Stimulated activated CD8-positive, alpha-beta memory T cell treated with anti-CD3 and anti-CD28 coated beads, Interleukin-15, amount 100 ng/mL, for 48 hours (primary cell): ENCODE measurements at places on chromosomes 5 and 9.

GRCh38 chr5:149636191-149636860 lies 55.0 kb downstream of the ARHGEF37 start:
- no peak for DNase-seq

GRCh38 chr9:117224695-117225094 lies 190.2 kb downstream of the ASTN2 start:
- DNase-seq: no peak

- no peak for DNase-seq
Measured at GRCh38 chr5:167905919-167906853, 385.3 kb upstream of the WWC1 start.

DNA sequence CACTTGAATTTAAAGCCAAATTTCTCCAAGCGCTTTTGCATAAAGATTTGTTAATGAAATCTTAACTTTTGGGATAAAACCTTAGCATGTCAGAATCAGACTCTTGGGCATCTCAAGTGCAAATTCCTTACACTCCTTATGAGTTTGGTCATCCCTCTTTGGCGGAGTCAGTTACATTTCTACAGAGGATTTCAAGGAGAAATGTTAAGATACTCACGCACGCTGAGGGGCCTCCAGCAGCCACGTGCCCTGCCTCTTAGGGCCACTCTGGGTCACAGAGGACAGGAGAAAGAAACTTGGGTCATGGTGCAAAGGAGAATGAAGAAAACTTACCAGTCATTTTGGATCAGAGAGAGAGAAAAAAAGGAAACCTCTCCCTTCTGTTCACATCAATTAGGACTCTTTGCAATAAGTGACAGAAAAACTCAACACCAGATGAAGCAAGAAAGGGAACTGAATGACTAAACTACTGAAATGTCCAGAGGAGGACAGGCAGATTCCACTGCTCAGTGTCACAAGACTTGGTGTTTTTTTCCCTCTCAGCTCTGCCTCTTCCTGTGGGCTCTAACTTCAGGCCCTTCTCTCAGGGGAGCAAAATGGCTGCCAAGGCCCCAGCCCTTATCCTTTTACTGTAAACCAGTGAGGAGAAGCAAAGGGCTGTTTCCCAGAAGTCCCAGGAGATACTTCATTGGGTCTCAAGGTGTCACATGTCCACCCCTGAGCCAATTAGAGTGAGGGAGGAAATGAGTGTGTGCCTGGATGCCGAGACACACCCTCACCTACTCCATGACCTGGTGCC lies 63.3 kb upstream of the NFIL3 start:
- DNase-seq: no peak

DNA sequence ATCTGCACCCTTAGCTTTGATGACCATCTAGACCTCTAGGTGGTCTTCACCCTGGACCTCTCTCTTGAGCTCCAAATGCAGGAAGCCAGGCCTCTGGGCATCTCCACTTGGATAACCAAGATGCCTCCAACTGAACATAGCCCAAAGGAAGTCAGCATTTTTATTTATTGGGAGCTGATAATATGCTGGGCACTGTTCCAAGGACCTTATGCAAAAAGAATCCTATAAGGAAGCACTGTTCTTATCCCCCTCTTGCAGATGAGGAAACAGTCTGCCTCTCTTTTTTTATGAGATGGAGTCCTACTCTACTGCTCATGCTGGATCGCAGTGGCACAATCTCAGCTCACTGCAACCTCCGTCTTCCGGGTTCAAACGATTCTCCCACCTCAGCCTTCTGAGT lies 219.9 kb downstream of the CDK5RAP2 start:
- no peak for DNase-seq

DNA sequence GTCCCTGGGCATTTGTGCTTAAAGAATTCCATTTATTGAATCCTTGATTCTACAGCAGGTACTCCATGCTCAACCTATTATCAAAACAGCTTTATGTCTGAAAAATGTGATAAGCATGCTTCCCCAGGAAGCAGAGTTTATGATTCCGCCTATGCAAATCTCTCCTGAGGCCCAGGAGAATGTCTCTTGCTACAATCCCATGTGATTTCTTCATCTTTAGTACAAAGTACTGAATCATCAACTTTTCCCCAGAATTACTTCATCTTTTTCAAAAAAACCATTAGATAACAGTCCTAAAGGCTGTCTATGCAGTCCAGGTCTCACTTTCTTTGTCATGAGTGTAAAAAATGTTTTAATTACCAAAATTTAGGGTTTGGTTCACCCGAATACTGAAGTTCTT lies 130.2 kb upstream of the ADAMTSL1 start:
- DNase-seq: no peak

DNA sequence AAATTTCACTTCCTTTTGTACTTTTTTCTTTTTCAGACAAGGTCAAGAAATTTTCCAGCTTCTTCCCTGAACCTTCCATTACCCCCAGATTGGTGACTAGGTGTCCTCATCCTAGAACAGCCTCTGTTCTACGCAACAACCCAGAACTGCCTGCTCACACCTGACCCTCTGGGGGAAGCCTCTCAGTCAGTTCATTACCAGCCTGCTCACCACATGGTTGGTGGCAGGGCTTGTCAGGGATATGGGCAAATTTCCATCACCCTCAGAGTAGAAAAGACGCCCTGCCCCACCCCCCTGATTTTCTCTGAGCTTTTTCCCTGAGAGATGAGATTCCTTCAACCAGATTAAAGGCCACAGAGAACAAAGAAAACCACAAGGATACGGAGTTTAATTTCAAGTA lies 5.3 kb upstream of the CFAP95 start:
- DNase-seq: no peak

GRCh38 chr5:82885627-82886389 lies 191.4 kb downstream of the TMEM167A start:
- no peak for DNase-seq

DNA sequence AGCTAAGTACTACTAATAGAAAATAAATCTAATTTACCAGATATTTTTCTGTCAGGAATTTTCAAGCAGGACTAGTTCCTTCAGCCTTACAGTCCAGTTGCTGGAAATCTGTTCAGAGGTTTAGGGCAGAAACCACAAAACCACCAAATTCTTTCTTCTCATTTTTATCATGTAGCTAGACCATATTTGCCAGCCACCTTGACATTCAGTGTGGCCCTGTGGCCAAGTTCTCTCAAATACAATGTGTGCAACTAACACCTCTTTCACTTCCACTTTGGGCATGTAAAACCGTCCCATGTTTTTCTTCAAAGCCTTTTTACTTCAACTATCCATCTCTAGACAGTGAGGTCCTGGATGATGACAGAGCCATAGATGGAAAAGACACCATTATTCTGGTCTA lies 1133.2 kb upstream of the CDH18 start:
- DNase-seq: no peak

DNA sequence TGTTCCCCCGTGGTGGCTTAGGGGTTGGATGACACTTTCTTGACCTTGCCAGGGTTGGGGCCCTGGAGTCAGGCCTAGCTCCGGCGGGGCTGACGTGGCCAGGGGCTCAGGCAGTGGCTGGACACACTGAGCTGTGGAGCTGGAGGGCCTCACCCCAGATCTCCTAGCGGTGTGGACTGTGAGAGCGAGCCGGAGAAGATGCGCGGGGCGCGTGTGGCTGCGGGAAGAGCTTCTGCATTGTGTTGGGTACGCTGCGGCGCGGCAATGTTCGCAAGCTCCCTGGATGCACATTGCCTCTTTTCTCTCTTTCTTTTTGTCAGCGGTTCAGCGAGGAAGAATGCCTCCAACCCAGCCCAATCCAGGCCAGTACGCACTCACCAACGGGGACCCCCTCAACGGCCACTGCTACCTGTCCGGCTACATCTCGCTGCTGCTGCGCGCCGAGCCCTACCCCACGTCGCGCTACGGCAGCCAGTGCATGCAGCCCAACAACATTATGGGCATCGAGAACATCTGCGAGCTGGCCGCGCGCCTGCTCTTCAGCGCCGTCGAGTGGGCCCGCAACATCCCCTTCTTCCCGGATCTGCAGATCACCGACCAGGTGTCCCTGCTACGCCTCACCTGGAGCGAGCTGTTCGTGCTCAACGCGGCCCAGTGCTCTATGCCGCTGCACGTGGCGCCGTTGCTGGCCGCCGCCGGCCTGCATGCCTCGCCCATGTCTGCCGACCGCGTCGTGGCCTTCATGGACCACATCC lies 4.8 kb downstream of the NR2F1 start:
- no peak for DNase-seq

DNA sequence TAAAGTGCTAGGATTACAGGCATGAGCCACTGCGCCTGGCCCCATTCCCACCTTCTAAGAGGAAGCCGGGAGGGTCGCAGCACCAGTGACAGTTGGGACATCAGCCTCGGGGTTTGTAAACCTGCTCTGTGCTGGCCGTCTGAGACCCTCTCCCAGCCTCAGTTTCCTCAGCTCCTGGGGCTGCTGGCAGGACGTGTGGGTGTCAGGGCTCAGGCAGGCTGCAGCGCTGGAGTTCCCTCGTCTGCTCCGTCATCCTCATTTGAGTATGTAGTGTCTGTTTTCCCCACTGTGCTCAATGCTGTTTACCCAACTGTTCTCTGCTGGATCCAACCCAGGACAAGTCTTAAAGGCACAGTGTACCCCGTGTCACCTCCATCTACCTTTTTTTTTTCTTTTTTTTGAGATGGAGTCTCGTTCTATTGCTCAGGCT lies 2.0 kb upstream of the NINJ1 start:
- no peak for DNase-seq

DNA sequence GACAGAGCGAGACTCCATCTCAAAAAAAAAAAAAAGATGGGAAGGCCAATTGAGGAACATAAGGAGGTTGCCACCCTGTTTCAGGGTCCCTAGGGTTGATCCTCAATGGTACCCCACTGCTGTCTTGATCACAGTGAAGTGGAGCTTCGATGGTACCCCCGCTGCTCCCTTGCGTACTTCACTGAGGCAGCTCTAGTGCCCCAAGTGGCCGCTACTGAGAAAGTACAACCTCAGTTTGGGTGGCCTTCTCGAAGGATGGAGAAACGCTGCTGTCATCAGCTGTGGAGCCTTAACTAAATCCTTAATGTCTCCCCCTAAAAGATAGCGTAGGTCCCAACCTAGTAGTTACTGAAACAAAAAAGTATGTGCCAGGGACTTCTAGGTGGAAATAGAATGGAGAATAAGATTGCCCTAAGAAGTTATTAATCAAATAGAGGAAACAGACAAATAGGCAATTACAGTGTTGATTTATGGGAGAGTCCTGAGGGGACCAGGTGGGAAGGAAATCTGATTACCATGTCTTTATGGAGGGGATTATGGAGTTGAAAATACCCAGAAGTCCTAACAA lies 6.3 kb downstream of the TESK1 start:
- DNase-seq: no peak

- no peak for DNase-seq
Measured at GRCh38 chr9:3032898-3033297, 189.0 kb upstream of the PUM3 start.

DNA sequence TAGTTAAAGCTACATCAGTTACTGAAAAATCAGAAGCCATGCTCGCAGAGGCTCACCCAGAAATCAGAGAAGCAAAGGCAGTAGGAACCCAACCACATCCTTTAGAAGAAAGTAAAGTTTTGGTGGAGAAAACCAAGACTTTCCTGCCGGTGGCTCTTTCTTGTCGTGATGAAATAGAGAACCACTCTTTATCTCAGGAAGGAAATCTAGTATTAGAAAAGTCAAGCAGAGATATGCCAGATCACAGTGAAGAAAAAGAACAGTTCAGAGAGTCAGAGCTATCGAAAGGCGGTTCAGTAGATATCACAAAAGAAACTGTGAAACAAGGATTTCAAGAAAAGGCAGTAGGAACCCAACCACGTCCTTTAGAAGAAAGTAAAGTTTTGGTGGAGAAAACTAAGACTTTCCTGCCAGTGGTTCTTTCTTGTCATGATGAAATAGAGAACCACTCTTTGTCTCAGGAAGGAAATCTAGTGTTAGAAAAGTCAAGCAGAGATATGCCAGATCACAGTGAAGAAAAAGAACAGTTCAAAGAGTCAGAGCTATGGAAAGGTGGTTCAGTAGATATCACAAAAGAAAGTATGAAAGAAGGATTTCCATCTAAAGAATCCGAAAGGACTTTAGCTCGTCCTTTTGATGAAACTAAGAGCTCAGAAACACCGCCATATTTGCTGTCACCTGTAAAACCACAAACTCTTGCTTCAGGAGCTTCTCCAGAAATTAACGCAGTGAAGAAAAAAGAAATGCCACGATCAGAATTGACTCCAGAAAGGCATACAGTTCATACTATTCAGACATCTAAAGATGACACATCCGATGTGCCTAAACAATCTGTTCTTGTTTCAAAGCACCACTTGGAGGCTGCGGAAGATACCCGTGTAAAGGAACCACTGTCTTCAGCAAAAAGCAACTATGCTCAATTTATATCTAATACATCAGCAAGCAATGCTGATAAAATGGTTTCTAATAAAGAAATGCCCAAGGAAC lies 47.2 kb downstream of the CMYA5 start:
- DNase-seq: no peak

- no peak for DNase-seq
Measured at GRCh38 chr9:8434621-8435020, 635.0 kb upstream of the DMAC1 start.

- DNase-seq: no peak
Measured at GRCh38 chr5:39214912-39215709, 4.3 kb downstream of the FYB1 start.

- DNase-seq: no peak
Measured at GRCh38 chr5:43685252-43685950, 82.4 kb downstream of the NNT start.

GRCh38 chr5:83029-83428 lies 8.9 kb upstream of the PLEKHG4B start:
- DNase-seq: no peak

DNA sequence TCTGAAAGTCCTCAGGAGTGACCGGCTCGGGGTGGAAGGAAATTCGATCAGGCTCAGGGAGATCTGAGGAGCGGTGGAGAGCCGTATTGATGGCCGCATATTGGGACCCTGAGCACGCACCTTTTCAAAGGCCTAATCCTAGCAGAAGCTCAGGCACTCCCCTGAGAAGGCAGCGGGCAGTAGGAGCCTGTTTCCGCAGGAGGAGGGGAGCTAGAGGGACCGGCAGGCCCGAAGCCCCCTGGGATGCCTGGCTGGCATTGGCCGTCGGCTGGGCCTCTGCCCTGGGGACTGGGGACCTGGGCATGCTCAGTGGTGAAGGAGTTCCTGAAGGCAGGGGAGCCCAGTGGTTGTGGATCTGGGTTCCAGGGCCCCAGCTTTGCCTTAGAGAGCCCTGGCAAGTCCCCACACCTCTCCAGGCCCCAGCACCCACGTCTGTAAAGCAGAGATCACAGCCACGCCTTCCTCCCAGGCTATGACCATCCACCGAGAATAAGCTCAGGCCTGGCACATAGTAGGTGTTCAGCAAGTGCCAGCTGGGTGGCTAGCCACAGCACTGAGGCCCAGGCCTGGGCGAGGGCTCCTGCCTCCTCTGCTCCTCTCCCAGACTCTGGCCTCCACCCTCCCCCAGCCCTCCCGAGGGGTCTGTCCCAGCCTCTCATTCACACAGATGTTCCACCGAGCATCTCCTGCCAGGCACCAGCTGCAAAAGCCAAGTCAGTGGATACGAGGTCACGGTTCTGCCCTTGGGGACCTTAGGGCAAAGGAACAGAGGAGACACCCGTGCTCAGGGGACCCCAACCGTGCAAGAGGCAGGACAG lies 17.2 kb upstream of the QRFP start:
- no peak for DNase-seq

GRCh38 chr5:31463351-31463750 lies 68.5 kb downstream of the DROSHA start:
- DNase-seq: no peak

GRCh38 chr9:36337002-36337401 lies 63.1 kb downstream of the RNF38 start:
- no peak for DNase-seq
